SJSA1 (cell line): ENCODE measurements at places on chromosomes 1 and 21. TPM values are rescaled to one million over a fixed set of nuclear protein-coding genes. Genes with fewer than 3 reads are reported as not detected.

Gene HPDL
- total RNA-seq, result 0.18 TPM in 1 of 2 replicates, not detected in the other

Gene LGR6
- total RNA-seq, result not detected in 2 replicates

GRCh38 chr1:168830562-168830961 is 101.6 kb upstream of the DPT start:
- DNase-seq, result no peak

Gene MROH7
- total RNA-seq, result not detected in 2 replicates

DNA sequence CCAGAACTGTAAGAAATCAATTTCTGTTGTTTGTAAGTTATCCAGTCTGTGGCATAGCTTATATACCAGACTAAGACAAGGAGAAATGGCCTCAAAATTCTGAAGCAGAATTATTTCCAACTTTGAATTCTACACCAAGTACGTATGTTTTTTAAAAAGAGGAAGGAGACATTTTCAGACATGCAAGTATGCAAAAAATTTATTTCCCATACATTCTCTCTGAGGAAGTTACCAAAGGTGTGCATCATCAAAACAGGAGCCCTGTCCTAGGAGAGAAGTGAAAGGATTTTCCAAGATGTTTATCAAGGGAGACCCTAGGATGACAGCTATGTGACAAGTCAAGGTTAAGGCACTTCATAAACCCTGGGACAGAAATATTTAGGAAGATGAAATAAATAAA is 49.3 kb upstream of the RABGAP1L start:
- no peak for DNase-seq

Gene EFNA1
- 0.89 and 0.91 TPM in 2 replicates for total RNA-seq

Gene HAO2
- not detected in 2 replicates for total RNA-seq

Gene FCGR1A
- total RNA-seq, result not detected in 2 replicates

DNA sequence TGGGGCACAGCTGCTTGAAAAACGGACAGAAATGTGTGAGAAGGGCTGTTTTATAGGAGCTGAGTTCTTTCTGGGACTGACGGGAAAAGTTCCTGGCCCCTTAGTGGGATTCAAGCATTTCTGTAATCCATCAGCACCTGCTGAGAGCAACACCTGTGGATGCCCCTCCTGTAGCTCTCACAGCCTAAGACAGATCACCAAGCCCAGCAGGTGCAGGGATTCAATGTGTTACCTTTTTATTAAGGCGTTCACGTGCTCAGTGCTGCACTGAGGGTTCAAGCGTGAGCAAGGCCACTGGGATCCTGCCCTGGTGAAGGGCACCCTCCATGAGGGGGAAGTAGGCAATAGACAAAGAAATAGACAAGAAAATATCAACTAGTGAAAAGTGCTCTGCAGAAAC is 14.9 kb downstream of the OLFML2B start:
- DNase-seq, result no peak

DNA sequence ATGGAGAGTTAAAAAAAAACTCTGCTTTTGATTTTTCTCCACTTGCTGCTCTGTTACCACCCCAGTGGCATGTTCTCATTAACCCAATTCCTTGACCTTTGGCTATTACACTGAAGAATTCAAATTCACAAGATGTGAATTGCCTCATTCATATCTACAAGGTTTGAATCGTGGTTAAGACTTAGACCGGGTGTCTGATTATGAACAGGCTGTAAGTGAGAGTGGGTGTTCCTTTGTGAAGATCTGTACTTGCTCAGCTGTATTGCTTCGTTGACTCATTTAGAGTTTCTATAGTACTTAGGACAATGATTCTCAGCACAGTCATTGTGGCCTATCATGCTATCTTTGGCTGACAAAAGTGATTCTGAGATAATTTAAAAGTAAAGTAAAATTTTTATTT is 36.4 kb downstream of the DNM3 start:
- no peak for DNase-seq

GRCh38 chr1:183032122-183032921 is 9.1 kb downstream of the LAMC1 start:
- peak; percentile 72 for DNase-seq

DNA sequence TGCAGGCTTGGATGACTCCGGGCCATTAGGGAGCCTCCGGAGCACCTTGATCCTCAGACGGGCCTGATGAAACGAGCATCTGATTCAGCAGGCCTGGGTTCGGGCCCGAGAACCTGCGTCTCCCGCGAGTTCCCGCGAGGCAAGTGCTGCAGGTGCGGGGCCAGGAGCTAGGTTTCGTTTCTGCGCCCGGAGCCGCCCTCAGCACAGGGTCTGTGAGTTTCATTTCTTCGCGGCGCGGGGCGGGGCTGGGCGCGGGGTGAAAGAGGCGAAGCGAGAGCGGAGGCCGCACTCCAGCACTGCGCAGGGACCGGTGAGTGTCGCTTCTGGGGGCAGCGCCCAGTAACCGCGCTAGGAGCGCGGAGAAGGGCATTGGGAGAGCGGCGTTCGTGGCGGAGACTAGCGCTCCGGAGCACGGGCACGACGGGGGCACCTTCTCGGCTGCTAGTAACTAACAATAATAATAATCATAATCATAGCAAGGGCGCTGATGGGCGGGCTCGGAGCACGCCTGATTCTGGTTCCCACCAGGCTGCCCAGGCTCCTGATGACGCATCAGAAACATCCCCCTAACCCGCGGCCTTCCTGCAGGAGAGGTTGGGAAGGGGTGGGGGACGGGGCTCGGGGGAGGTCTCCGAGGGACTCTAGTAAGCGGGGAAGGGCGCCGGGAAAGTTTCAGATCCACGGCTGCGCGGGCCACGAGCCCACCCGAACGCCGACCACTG is at the start of gene MX1:
Gene MX1, plus strand, starts transcription at position 286 of the 722 bp plus-strand sequence. CDS start 5,832 bp downstream, outside the sequence.
- DNase-seq, result peak; percentile 66

Gene ANP32E
- total RNA-seq, result 95.3 and 103 TPM in 2 replicates

DNA sequence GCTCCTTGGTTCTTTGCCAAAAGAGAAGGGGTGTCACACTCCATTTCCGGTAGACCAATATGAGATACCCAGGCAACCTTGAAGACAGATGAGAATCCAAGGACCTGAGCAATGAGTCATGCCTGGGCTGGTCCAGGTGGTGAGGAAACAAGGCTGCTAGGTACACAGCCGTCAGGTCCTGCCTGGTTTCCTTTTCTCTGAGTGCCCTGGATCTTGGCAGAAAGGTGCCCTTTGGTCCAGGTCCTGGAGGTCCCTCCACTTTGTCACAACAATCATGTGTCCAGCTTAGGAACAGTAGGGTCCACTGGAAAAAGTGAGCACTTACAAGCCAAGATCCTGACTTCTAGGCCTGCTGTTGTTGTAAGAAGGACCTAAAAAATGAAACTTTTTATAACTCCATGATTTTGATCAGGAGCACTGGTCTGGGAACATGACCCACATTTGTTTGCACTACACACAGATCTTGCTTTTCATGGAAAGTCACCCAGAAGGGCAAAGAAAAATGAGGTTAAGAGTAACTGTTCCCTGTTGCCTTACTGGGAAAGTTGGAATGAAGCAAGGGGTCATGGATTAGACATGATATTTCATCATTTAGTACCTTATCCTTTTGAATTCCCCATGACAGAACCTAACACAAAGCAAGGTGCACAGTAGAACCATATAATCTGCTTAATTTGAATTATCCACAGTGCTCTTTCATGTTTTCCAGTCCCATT is 94.7 kb downstream of the PAPPA2 start:
- DNase-seq, result no peak

Gene HSD3B2
- not detected in 2 replicates for total RNA-seq

- DNase-seq, result peak; percentile 28
These were observed 22.0 kb downstream of the FOXO6 start for GRCh38 chr1:41383094-41383852.

DNA sequence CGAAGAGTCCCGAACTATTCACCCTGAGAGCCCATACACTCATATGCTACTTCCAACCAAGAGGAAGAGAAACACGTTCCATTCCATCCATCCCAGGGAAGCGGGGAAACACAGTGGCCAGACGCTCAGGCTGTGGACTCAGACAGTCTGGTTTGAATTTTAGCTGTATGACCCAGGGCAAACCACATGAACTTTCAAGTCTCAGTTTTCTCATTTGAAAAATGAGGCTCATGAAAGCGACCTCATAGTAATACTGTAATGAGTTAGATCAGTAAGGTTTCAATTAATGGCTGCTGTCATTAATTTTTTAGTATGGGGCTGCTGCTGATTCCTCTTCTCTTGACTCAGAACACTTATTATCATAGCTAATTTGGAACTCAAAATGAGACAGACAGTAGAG is 1.5 kb downstream of the FCRL4 start:
- no peak for DNase-seq

DNA sequence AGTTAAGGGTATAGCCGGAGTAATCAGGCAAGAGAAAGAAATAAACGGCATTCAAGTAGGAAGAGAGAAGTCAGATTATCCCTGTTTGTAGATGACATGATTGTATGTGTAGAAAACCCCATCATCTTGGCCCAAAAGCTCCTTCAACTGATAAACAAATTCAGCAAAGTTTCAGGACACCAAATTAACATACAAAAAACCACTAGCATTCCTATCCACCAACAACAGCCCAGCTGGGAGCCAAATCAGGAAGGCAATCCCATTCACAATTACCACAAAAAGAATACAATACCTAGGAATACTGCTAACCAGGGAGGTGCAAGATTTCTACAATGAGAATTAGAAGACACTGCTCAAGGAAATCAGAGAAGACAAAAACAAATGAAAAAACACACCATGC is 45.3 kb downstream of the MAST2 start:
- no peak for DNase-seq

- no peak for DNase-seq
These were observed 69.2 kb upstream of the RGS2 start for GRCh38 chr1:192739476-192740184.

- no peak for DNase-seq
These were observed 247.0 kb downstream of the RERE start for GRCh38 chr1:8570465-8570864.
